ENCODE measurements at places on chromosomes 2 and 18.

- no peak for DNase-seq
Observed at GRCh38 chr18:72808680-72809079, 59.1 kb downstream of the NETO1 start.

- no peak for DNase-seq
Observed at GRCh38 chr2:223526106-223526505, 76.1 kb downstream of the SCG2 start.

- no peak for DNase-seq
Observed at GRCh38 chr2:105858868-105859693, 114.4 kb downstream of the NCK2 start.

DNA sequence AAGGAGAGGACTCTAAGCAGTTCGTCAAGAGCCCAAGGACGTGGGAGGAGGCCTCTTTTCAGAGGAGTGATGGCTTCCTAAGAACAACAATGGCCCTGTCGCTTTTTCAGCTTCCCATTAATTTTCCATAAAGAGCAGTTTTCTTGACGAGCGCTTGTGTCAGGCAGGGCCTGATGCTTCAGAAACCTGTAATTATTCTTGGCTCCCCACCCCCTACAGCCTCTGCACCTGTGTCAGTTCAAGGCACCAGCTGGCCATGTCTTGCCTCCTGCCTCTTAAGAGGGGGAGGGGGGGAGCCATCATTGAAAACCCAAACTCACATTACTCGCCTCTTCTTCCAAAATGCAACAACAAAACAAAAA, 32.3 kb downstream of the KLF7 start:
- no peak for DNase-seq

- no peak for DNase-seq
Observed at GRCh38 chr2:184078496-184078895, 519.8 kb upstream of the ZNF804A start.

GRCh38 chr2:129754831-129755230, 224.6 kb upstream of the RAB6C start:
- no peak for DNase-seq

GRCh38 chr2:145245268-145245870, 725.5 kb upstream of the ZEB2 start:
- DNase-seq = no peak
